ENCODE measurements at places on chromosomes 1 and 21.

DNA sequence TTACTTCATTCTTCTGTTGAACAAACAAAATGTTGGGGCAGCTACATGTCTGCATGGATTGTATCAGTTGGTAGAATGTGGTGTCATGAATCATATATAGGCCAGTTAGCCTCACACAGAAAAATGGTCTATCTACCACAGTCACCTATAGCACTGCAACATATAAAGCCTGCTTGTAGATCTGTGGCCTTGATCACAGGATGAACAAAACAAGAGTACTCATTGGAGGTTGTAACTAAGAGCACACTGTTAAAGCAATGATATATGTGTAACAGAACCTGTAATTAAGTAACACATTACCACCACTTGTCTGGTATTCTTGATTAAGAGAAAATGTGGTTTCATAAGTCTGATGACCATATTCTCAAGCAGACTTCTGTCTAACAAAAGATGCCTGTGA lies 167.3 kb upstream of the SGIP1 start:
- no peak for DNase-seq

GRCh38 chr1:109239409-109240068 lies 9.8 kb upstream of the CELSR2 start:
- peak; percentile 38 for DNase-seq

DNA sequence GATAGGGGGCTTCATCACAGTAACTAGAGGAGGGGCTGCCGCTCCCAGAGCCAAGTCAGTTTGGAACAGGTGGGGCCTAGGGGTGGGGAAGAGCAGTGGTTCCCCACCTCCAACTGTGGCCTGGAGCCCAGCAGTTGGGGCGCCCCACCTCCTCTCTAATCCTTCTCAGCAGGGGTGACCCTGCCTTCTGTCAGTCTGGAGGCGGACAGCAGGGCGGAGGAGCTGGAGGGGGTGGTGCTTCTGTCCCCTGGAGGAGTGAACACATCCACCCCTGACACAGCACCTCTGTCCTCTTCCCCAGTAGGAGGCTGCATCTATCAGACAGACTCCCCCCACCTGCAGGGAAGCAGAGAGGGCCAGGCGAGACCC lies 73.8 kb downstream of the MRPL37 start:
- peak; percentile 52 for DNase-seq

DNA sequence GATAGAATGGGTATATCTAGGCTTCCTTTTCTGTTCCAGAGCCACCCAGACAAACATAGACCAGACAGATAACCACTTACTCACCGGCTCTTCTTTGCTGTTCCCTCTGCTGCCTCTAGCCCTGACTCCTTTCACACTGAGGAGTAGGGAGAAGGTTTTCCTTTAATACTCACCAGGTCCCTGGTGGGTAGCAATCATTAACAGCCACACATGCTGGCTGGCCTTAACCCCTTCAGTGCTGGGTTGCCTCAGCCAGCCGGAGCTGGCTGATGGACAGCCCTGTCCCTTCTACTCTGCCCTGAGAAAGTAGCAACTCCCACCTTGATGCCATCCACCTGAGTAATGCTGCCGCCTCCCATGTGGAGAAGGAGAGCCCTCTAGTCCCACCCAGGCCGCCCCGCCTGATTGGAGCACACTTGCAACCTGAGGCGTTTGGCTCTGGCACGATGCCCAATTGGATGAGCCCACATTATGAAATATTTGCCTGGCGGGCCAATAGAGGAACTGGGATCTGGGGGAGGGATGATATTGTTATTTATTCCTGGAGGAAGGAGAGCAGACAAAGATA lies 71.6 kb downstream of the PLEKHA6 start:
- DNase-seq: peak; percentile 70

DNA sequence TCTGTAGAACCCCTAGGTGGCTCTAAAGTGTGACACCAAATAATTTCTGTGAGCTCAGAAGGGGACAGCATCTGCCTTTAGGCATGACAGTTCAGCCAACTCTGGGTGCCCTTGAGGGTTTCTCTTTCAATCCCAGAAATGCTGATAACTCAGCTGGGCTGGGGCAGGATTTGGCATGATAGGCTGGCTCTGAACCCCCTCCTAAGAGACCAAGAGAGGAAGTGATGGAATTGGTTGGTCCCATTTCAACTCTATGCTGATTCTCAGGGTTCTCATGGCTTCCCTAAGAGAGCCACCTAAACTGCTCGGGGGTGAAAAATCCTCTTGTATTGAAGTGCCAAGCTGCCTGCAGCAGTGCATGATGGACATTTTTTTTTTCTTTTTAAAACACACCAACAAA lies 28.5 kb upstream of the TMEM39B start:
- no peak for DNase-seq

- no peak for DNase-seq
Observed at GRCh38 chr1:28835237-28835650, 23.3 kb downstream of the OPRD1 start.

- DNase-seq: no peak
Observed at GRCh38 chr1:88742531-88742930, 58.5 kb downstream of the PKN2 start.

- DNase-seq: no peak
Observed at GRCh38 chr1:181011301-181012202, 11.1 kb downstream of the STX6 start.

DNA sequence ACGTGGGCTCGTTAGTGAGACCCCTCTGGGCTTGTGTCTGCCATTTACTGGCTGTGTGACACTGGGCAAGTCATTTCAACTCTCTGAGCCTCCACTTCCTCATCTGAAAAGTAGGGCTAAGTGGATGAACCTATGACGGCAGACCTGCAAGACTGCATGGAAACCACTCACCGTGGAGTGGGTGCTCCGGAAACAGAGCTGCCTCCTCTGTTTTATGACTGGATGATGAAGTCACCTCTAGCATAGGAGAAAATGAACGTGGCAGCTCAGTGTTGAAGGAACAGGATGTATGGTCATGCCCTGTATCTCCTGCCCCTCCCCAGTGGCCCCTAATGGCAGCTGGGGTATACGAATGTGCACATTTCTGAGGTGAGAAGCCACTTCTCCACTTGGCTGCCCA lies 40.5 kb downstream of the STPG1 start:
- DNase-seq: no peak

DNA sequence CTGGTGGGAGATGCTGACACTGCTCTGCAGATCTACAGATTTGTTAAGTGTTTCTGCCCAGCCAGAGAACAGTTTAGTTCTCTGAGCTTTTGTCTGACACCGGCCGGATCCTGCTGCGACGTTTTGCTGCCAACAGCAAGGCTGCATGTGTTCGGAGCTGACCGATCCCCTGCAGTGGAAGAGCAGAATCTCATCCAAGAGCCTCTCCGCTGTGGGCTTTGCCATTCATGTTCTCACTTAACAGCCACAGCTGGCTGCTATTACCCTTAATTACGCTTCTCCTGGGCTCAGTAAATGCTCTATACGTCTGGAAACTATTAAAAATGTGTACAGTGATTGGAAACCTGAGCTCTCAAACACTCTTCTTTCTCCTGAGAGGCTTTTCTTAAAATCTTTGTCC lies 105.3 kb downstream of the BCAR3 start:
- no peak for DNase-seq

DNA sequence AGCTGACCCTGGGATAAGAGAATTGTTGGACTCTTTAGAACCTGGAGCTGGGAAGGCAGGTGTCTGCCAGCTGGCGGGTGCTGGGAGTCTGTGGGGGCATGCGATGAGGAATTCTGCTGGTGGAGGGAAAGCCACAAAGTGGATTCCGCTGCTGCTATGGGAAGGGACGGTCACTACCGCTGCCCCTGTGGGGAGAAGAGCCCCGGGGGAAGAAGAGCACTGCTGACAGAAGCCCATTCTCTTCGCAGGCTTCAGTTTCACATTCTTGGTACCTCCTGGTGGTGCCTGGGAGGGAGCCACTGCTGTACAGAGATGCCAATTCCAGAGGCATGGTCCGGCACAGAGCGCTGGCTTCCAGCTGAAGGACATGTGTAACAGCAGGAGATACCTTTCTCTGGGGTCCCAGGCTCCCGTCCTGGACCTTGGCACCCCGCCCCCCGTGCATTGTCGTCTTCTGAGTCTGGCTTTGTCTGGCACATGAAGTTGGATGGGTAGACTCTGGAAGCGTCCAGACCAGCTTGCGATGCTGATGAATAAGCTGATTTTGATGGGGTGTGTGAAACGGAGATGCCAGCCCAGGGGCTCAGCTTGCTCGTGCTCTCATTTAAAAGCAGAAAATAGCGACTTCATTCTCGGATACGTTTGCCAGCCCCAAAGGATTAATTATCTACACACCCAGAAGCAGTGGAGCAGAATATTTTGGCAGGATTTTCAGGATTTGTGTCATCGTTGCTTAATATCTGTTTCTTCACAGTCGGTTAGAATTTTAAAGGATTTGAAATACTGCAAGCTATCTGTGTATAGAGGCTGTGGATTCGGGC lies 13.2 kb downstream of the PDXK start:
- peak; percentile 70 for DNase-seq

DNA sequence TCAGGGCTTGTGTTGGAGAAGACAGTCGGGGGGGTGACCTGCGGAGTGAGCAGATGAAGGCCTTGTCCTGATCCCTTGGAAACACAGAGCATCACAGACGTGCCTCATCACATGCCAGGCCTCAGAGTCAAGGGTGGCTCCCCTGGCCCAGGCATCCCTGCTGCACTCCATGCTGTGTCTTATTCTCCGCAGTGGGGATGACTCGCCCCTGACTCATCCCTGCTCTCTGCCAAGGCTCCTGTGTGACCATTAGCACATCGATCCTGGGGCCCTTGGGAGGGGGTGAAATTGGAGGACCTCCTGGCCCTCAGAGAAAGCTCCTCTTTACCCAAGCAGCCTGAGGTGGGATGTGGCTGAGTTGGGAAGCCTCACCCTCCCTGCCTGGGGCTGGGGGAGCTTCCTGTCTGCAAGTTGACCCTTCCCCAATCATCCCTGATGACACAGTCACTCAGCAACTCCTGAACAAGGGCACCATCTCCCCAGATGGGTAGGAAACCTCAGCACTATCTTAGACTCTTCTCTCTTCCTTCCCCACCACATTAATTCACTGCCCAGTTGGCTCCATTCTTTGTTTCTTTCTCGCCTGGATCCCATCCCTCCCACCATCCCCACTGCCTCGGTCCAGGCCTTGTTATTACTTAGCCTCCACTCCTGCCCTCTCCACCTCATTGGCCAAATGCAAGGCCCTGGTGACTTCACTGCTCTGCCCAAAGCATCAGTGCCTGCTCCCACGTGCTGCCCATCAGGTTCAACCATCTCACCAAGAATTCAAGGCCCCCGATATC lies 74.6 kb downstream of the CAMK2N1 start:
- DNase-seq: peak; percentile 53

DNA sequence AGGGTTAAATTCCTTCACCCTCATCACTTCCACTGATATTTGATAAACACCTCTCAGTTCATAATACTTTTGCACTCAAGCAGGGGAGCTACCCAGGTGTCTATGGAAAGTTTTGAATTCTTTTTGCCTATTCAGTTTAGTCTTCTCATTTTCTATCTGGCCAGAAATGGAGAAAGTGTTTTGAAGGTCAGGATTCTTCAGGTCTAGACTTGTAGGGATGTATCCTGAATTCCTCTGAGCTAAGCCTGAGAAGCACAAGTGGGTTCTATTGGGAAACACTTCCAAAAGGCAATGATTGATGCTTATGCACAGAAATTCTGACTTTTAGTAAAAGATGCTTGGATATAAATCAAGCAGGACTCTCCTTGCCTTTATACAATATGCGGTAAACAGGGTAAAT lies 217.8 kb upstream of the HOOK1 start:
- DNase-seq: peak; percentile 32

- DNase-seq: no peak
Observed at GRCh38 chr1:57934745-57935144, 510.9 kb upstream of the DAB1 start.

DNA sequence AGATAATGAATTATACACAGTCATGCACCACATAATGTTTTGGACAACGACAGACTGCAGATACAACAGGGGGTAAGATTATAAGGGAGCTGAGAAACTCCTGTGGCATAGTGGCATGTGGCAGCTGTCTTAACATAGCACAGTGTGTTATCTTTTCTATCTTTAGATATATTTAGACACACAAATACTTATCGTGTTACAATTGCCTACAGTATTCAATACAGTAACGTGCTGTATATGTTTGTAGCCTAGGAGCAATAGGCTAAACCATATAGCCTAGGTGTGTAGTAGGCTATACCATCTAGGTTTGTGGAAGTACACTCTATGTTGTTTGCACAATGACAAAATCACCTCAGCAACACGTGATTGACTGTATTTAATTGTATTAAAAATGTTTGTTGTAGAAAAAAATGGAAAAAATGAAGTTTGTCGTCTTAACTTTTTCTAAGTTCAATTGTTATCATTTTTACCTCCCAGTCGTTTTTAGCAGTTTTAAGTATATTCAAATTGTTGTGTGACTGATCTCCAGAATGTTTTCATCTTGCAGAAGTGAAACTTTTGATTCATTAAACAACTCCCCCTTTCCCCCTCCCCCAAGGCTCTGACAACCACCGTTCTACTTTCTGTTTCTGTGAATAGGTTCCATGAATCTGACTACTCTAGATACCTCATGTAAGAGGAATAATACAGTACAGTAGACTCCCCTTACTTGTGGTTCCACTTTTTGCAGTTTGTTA lies 351.0 kb upstream of the B3GALT2 start:
- no peak for DNase-seq

DNA sequence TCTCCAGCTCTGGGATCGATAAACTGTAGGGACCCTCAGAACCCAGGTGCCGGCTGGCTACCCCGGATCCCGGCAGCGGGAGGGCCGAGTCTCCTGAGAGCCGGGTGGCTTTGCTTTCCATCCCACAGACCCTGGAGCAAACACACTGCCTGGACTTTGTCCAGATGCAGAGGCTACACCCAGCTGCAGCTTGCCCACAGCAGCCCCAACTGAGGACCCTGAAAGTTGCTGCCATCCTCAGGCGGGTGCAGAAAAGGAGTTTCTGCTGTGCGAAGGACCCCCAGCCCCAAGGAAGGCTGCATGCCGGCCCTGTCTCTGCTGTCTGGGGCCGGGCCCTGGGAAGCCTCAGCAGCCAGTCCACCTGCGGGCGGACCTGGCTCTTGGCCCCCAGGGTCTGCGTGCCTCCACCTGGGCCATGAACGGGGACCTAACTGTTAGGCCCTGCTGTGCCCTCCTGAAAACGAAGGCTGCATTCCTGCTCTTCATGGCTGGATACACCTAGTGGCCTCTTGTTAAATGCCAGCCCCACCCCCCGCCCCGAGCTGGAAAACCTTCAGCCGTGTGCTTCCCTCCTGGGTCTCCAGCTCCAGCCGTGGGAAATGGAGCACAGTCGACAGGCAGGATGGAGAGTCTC lies 97.5 kb upstream of the ARHGEF16 start:
- DNase-seq: no peak

GRCh38 chr21:35645991-35646390 lies 414.3 kb downstream of the SETD4 start:
- no peak for DNase-seq

GRCh38 chr1:1079408-1080121 lies 5.5 kb upstream of the RNF223 start:
- peak; percentile 80 for DNase-seq

All from amniotic epithelial cell (primary cell).